ENCODE measurements at places on chromosomes 1 and 21.

DNA sequence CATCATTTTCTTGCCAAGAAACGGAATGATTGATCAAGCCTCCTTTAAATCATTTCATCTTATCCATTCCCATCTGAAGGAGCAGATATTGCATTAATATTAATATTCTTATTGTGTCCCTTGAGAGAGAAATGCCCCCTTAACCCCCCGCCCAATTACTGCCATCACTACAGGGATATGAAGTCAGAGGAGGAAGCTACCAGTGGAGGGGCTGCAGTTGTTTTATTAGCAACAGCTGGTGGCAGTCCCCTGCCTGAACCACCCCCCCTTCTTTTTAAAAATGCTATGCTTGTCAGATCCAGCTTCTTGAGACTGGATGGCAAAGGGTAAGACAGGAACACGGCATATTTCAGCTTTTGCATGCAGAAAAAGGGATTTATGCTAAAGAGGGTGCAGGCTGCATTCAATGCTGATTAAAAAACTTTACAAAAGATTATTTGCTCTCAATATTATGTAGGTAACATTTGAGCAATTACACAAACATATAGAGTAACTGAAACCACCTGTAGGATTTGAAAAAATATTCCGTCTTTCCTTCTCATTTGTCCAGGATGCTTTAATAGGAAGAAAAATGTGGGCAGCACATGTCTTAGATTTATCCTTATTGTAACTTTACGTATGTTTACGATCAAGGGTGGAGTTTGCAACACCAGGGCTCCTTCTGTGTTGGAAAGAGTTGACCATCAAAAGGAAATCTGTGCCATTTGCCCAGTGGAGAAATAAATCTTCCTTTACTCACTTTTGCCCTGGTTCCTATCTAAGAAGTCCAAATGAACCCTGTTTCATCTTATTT lies 77.7 kb downstream of the ZBTB18 start:
- no peak for DNase-seq

GRCh38 chr1:52239708-52240001 lies 97.8 kb downstream of the ZFYVE9 start:
- DNase-seq, result no peak

DNA sequence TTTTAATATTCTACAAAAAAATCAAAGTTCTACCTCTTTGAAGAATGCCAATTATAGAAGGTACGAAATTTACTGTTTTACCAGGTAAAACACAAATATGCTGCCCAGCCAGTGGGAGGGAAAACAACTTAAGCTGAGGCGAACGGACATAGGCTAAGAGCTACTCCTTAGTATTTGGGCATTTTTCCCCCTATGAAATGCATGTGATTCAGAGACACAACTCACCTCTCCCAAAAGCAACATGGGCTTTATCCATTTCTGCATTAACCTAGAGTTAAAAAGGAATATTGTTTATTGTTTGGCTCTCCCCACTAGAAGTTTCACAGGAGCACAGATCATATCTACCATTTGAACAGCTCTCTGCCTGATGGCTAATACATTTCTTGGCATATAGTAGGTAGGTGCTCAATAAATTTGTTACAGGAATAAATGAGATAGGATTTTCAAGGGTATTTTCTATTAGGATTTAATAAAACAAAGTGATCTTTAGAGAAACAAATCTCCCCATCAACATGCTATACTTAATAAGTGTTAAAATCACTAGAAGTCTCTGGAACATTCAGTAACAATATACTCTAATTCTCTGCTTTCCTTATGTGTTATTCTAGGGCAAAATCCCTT lies 2.4 kb upstream of the SORT1 start:
- DNase-seq, result no peak

- DNase-seq, result no peak
Measured at GRCh38 chr1:155168456-155169210, 4.5 kb downstream of the KRTCAP2 start.

- DNase-seq, result no peak
Measured at GRCh38 chr1:220462752-220463151, 65.2 kb upstream of the MARK1 start.

DNA sequence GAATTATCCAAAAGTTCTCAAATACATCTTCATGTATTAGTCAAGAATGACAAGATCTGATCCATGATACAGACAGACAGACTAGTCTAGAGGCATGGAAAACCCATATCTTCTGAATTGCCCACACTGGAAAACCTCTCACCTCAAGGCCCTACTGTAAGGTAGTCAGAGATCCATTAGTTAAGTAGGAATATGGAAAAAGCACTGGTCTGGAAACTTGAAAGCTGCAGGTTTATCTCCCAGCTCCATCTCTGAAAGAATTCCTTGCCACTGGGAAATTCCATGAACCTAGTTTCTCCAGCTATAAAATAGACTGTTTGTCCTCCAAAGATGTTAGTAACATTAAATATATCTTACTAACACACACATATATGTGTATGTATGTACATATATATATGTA lies 169.2 kb downstream of the AKT3 start:
- no peak for DNase-seq

GRCh38 chr21:42818328-42818749 lies 61.0 kb downstream of the WDR4 start:
- DNase-seq, result peak; percentile 66

DNA sequence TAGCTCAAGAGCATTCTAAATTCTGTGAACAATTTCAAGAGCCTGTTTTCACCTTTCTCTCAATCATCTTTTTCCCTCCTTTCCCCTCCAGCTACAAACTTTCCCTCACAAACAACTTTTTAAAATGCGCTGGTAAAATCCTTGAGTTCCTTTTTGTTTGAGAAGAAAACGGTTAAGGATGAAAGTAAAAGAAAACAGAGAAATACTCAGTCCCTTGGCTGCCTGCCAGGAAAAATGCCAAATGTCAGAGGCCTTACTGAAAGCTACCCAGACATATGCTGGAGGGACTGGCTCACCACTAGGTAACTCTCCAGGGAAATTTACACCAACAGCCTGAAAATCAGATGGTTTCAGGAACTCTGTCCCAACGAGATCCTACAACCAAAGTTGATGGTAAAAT lies 11.0 kb upstream of the SERBP1 start:
- peak; percentile 16 for DNase-seq

DNA sequence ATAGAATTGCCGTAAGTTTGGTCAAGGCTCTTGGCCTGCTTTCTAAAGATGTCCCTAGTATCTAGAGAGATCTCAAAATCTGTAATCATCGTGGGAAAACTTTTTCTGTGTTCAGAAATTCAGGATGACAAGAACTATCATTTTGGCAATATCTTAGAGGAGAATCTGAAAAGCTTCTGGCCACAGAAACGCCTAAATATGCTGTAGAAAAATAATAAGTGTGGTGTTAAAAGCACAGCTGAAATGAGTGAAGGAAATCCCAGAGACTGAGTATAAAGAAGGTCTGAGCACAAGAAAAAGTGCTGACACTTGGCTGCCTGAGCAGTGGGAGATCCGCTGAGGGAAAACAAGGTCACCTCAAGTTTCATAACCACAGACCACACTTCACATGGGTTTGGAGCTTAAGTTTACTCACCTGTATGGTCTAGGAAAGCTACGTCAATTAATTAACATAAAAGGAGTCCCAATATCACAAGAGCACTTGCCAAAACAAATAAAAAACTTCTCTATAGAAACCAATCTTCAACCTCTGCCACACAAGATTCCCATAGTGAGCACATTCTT lies 235.2 kb upstream of the IRF2BP2 start:
- DNase-seq, result peak; percentile 70

DNA sequence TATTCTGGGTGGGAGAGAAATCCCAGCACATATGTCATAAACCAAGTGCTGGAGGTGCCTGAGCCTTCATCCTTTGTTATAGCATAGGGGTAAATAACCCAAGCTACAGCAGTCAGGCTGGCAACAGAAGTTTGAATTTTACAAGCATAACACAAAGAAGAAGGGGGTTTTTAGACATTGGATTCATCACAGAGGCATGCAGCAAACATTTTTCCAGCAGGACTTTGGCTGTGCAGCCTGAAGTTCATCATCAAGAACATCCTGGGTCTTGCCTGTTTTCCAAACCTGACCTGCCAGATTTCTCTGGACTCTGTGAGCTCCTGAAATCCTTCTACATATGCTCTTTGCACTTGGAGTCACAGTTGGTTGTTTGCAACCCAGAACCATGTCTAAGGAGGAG lies 16.2 kb downstream of the PTGER3 start:
- DNase-seq, result no peak

- DNase-seq, result no peak
Measured at GRCh38 chr1:2239384-2239985, 11.4 kb downstream of the SKI start.

- no peak for DNase-seq
Measured at GRCh38 chr21:39073717-39074116, 109.5 kb downstream of the PSMG1 start.

- DNase-seq, result no peak
Measured at GRCh38 chr1:107110326-107110725, 30.5 kb upstream of the NTNG1 start.

GRCh38 chr1:6807782-6808181 lies 22.5 kb downstream of the CAMTA1 start:
- no peak for DNase-seq

DNA sequence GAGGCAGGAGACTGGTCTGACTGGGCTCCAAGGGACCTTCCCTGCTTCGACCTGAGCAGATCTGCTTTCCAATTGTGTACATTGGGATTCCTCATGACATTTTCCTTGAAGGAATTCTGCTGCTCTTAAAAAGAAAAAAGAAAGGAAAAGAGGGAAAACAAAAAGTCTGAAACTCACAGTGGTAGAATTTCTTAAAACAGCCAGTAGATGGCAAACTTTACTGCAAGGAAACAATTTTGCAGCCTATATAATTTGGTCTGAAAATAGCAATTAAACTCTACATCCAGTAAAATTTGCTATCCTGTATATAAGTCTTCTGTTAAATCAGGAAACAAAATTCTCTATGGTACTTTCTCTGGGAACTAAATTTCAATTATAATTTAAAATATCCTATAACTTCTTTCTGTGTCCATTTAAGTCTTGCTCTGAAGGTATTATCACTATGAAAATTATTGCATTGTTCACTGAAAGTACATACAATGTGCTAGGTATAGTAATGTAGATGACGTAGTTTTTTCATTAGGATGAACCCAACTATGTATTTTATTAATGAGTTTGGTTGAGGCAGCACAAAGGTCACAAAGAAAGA lies 59.8 kb downstream of the CRB1 start:
- no peak for DNase-seq

- peak; percentile 73 for DNase-seq
Measured at GRCh38 chr1:37486680-37487618, 12.6 kb downstream of the ZC3H12A start.

DNA sequence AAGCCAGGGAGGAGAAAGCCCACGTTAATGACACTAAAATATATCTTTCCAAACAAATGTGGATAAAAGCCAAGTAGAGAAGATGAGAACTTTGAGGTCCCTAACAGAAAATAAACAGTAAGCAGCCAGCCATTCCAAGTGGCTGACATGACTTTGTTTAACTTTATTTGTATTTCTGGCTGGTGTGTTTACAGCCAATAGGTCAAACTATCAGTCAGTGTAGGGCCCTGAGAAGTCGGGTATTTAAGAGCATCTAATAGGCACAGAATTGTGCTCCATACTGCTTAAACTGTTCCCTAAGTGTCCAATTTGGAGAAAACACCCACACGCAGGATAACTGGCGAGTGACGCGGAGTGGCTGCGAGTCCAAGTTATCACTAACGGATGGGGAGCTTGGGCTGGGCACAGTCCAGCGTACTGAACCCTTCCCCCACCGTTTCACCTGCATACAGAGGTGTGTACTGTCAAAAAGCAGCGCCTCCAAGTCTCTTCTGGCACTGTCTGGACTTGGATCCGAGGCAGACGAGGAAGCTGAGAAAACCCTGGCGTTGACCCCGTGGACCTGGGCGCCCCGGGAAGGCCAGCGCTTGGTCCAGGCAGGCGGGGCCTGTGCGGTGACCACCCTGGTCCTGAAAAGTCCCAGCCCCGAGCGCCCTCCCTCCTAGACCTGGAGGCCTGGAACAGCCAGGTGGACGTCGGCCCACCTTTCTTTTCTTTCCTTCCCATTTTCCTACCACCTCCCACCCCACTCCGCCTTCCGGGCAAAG lies 662 bp upstream of the LGALS8 start:
- no peak for DNase-seq

GRCh38 chr1:25651824-25652741 lies 35.5 kb downstream of the MAN1C1 start:
- DNase-seq, result no peak

GRCh38 chr1:9716404-9717192 lies 65.1 kb downstream of the PIK3CD start:
- no peak for DNase-seq

DNA sequence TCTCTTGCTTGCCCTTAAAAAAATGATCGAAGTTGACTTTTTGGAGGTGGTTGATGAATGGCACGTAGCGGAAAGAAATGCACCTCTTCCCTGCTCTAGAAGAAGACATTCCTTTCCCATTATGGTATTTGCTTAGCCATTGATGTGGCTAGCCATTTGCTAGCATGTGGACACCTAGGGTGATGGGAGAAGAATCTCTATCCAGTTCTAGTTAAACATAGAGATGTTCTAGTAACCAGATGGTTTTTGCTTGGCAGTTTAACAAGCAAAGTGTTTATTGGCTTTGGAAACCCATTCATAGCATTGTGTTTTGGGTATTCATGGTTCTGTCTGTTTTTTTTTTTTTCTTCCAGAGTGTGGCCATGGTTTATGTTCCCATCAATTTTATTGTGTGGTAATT lies 78.9 kb downstream of the KCNJ6 start:
- no peak for DNase-seq

DNA sequence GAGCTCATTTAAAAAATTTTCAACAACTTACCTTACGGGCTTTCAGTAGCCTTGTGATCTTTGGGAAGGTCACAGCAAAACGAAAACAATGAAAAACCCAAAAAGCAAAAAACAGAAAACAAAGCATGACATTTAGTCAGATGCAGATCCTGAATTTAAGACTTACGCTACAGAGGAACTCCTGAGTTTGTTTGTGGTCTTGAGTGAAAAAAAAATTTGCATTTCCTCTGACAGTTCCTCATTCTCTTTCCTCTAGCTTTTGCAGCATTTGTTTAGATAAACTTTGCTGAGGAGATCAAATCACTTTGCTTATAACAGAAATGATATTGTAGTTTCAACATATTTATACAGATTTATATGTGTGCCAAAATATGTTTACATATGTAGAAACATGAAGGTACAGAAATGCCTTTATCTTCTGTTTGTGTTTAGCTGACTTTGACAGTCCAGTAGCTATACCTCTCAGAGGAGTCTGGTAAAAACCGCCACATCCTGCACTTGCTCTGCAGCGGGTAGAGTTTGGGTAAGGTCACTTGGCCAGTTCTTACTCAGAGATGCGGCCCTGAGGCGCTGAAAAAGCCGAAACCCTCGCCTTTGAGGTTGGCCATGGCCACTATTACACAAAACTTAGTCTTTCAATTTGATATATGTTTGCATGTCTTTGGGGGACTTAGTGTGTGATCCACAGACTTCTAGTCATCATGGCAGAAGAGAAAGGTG lies 142.5 kb downstream of the TNR start:
- DNase-seq, result no peak

DNA sequence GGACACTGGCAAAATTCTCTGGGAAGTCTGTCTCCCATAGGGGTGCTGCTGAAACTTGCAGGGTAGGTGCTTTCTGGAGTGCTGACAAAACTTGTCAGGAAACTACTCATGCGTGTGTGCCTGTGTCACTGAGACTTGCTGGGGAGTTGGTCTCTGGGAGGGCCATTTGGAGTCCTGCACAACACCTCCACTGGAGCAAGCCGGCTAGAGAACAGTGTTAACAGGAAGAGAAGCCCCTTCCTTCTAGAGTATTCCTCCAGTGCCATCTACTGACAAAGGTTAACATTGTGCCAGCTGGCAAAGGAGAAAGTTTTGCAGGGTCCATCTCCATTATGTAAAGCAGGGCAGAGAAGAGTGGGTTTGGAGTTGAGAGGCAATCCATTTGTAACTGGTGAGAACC lies 30.0 kb downstream of the ZMYM4 start:
- DNase-seq, result peak; percentile 52

- peak; percentile 43 for DNase-seq
Measured at GRCh38 chr1:59926381-59927123, at the start of gene CYP2J2. TSS of gene CYP2J2 (minus strand) at chr1:59926773. CDS start at chr1:59926746, 27 bp downstream.

All from activated CD4-positive, alpha-beta T cell treated with anti-CD3 and anti-CD28 coated beads, Interleukin-2, amount 10 ng/mL, durations not matched to agents 7 days and 5 days (primary cell).